Activated gamma-delta T cell (primary cell): ENCODE measurements at places on chromosomes 7 and 10.

DNA sequence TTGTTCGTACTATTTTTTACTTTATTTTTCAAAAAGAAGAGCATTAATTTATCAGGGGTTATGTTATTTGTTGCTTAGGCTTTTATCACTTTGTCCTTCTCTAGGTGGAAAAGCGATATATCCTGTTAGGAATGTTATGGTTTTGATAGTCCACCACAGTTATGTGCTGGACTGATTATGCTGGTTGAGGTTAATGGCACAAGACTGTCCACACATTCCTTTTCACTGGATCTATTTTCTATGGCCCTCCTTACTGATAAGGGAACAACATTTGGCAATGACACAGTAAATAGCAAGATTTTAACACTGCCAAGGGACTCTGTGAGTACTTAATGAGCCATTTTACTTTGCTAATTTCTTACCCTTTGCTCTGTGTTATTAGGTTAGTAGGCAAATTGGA lies 1212.3 kb downstream of the NXPH1 start:
- no peak for DNase-seq

- DNase-seq: no peak
Observed at GRCh38 chr10:17122052-17122451, 7.6 kb downstream of the CUBN start.

DNA sequence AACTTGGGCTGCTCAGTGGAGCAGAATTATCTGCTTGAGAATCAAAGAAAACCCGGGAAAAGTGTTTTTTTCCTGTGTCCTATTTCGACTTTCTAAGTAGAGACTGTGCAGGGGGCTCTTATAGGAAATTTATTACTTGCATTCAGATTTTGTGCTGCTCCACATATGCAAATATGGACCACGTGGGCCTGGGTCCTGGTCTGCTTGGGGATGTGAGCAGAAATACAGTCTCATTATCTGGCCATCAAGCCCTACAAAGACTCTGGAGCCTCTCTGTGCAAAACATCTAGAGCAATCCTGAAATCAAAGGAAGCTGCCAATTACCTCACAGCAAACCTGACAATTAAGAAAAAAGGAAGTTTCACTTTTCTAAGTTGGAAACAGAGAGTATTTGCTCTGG lies 216.9 kb downstream of the LRMDA start:
- DNase-seq: no peak

DNA sequence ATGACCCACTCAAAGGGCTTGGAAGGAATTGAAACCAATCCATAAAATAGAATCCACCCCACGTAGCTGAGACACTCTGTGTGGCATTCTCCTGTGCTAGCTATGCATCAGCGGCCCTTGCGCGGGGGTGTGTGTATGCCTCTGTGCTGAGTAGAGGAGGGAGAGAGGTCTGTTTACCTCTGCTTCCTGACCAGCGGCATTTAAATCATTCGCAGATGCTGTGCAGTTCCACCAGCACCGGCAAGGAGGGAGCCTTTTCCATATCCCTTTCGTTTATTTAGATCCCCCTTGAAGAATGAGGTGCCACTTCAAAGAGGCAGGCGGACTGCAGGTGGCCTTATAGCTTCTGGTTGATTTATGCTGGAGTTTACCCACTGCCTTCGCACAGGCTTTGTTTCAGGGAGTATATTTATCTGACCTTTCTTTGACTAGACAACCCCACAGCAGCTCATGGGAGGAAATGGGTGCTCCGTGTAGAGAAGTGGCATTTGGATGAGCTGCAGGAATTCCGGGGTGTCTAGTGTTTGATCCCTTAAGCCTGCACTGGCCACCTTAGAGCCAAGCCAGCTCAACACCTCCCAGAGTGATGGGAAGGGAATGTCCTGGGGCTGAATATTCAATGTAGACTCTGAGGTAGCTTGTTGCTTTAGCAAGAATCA lies 11.4 kb downstream of the C10orf53 start:
- no peak for DNase-seq

- no peak for DNase-seq
Observed at GRCh38 chr7:34838329-34838728, 180.3 kb downstream of the NPSR1 start.

DNA sequence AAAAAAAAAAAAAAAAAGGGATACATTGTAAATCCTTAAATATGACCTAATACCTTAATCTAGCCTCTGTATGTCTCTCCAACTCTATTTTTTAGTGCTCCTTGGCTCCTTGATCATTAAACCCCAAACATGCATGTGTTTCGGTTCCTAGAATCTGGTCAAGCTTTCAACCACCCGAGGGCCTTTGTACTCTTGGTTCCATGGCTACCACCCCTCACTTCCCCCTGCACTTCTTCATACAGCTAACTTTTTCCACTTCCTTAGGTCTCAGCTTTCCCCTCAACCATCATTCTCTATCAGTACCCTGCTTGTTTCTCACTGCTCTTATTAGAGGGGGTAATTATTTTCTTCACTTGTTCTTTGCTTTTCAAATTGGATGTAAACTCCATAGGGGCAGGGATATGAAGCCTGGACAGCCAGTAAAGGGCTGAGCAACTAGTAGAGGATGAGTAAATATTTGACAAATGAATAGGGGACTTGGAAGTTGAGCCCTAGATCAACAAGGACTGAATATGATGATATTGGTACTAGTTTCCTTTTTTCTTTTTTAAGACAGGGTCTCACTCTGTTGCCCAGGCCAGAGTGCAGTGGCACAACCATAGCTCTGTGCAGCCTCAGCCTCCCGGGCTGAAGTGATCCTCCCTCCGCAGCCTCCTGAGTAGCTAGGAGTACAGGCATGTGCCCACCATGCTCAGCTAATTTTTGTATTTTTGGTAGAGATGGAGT lies 4.3 kb upstream of the GDI2 start:
- no peak for DNase-seq
